ENCODE measurements at places on chromosomes 5 and 9.

DNA sequence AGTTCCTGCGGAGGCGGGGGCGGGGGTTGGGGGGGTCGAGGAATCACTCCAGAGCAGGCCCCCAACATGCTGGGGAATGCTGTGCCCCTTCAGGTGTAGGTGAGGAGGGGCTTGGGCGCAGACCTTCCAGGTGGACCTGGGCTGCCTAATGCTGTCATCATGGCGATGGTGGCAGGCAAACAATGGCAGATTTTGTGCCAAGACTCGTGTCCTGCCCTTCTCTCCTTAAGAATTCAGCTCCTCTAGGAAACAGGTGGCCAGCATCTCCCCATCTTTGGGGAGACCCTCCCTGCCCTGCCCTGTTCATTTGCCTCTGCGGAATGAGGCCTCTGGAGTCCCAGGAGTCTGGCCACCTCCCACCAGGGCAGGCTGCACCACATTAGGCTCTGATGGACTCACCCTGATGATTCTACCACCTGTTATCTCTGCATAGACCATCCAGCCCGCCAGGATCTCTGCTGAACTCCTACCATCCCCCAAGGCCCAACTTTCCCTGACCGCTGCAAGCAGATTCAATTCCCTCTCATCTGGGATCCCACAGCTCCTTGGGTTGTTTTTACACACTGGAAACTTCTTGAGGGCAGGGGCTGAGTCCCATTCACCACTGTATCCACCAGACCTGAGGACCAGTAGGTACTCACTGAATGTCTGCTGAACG is 10.9 kb upstream of the SLC25A51 start:
- no peak for DNase-seq

- DNase-seq: no peak
Measured at GRCh38 chr5:31052937-31053658, 140.4 kb upstream of the CDH6 start.

- no peak for DNase-seq
Measured at GRCh38 chr5:52831786-52832511, 44.2 kb downstream of the ITGA1 start.

- no peak for DNase-seq
Measured at GRCh38 chr5:54275361-54275760, 35.0 kb downstream of the ARL15 start.

DNA sequence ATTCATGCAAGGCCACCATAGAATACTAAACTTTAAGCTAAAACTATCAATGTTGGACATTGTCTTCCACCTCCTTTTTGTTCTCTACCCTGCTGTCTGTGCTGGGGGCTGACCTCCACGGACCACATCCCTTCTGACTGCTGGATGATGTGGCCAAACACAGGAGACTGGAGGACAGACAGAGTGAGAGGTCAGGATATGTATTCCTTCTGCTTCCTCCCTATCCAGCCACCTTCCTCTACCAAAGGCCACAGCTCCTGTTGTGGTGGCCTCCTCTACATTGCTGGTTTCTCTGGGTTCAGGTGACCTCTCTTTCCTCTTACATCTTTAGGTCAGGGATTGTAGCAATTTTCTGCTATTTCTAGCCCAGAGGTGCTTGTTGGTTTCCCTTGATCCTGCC is 148.1 kb downstream of the ACTBL2 start:
- DNase-seq: no peak

DNA sequence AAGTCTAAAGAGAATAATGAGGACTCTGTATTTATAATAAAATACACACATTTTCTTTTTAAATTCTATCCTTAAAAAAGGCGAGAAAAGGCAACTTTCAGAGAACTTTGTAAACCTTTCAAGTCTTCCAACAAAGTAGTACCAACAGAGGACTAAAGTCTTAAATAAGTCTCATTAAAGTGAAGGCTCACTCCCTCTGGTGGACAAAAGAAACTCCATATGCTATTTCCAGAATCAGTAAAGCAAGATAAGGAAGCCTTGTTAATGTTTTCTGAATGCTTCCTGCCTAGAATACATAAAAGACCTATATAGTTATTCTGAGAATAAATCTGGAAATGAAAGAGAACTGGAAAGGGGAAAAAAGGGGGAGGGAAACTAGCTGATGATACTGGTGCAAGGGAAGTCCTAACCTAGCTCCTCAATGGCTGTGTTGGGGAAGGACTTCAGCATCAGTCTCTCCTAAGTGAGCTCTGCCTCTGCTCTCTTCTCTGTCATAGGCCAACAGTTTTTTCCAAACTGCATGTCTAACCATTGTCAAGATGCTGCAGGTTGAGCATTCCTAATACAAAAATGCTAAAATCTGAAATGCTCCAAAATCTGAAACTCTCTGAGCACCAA is 7.2 kb downstream of the HMGCS1 start:
- no peak for DNase-seq

- no peak for DNase-seq
Measured at GRCh38 chr5:52627740-52628139, 160.0 kb upstream of the ITGA1 start.

DNA sequence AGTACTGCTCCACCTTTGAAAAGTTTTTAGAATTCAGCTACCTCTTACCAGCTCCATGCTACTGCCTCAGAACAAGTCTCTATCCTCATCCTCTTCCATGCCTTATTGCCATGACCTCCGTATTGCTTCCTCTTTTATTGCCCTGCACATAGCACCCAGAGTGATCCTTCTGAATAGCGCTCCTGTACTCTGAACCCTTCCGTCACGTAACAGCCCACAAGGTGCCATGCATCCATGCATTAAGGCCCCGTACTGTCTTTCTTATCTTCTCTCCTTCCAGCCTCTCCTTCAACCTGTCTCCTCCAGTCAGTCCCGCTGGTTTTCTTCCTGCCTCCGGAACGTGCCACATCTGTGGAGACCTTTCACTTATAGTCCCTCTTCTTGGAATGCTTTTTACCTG is 273.3 kb upstream of the SEMA6A start:
- no peak for DNase-seq

- DNase-seq: no peak
Measured at GRCh38 chr5:9596171-9596780, 33.9 kb downstream of the TAS2R1 start.

DNA sequence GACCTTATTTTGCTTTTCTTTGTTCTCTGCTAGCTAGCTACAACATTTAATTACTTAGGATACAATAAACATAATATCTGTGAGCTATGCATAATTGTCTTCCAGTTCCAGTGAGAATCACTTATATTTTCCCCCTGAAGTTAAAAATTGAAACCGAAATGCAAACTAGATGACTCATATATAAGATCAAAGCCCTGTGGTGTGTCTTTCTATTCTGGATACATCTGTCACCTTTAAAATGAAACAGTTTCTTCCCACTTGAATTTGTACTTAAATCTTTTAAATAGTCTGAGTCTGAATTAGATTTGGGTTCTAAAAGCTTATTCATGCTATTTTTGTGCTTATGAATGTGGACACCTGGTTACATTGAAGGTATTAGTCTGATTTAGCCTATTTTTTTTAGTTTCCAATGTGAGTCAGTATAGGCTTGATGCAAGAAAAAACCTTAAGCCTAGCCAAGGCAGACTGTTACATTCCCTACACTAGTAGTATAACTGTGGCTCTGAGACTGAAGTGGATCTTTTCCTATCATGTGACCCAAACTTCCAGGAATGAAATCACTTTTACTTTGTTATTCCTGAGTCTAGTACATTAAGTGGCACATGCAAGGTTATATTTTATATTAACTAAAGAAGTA is 703.5 kb upstream of the RGMB start:
- DNase-seq: no peak

DNA sequence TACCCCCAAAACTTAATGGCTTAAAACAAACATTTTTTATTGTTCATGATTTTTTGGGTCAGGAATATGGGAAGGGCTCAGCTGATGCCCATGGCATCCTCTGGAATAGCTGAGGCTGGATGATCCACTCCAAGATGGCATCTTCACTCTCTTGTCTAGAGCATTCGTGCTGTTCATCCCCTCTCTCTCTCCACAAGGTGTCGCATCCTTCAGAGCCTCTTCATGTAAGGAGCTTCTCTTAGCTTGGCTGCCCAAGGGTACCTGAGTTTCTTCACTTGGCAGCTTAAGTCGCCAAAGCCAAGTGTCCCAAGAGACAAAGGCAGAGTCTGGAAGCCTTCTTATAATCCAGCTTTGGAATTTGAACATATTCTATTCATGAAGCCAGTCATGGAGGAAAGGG is 294.7 kb downstream of the CHSY3 start:
- no peak for DNase-seq

- DNase-seq: no peak
Measured at GRCh38 chr9:99472240-99472915, 250.3 kb downstream of the SEC61B start.

DNA sequence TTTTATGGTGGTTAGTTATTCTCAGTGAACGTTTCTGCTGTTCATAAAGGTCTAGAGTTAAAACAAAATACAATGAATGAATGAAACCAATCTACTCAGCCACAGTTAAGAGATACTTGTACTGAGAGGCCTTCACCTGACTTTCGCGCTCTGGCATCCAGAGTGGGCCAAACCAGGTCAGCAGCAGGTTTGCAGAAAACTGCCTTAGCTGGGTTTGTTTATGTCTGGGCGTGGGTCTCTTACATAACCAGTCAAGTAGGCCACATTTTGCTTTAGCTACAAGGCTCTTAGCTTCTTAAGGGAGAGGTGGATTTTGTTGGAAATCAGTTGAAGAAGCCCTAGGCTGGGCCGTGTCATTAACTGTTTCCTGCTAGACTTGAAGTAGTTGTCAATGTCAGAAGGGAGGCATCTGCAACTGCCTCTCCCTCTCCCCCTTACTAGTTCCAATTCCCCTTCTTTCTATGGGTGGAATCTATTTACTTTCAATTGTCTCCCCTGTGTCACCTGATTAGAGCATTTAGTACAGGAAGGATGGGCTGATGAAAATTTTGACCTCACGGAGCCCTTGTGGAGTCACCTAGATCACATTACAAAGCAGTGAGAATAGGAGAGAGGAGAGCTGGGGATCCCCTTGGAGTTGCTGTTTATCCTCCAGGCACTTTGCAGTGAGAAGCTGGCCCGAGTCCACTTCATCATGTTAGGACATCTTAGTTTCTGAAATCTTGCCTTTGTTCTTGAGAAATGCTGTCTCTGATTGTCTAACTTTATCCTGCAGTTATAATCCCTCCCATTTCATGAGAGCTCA is 200.5 kb downstream of the ARHGEF28 start:
- no peak for DNase-seq

GRCh38 chr9:114011313-114011712 is 66.8 kb downstream of the AMBP start:
- DNase-seq: no peak

Data from stimulated activated CD4-positive, alpha-beta T cell treated with anti-CD3 and anti-CD28 coated beads, Interleukin-15, amount 100 ng/mL, for 1 hour (primary cell).